ENCODE measurements at places on chromosomes 13 and 19.
A peak's percentile ranks its signal among the peaks of the same experiment; 100 is the strongest.

DNA sequence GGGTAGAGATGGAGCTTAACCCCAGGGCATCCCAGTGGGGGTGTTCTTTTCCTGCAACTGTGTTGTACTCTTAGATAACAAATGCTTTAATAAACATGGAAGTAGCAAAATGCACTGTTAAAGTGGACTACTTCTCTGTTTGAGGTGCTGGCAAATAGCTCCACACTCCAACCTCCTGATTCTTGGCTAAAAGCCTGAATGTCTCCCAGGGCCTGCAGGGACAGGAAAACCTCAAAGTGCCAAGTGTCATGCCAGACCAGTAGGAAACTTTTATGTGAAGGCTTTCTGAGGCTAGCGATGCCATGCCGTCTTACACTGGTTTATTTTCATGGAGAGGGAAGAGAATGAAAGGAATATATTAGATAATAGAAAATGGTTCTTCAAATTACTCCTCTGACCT lies 6.8 kb downstream of the FREM2 start:
- no peak for DNase-seq

DNA sequence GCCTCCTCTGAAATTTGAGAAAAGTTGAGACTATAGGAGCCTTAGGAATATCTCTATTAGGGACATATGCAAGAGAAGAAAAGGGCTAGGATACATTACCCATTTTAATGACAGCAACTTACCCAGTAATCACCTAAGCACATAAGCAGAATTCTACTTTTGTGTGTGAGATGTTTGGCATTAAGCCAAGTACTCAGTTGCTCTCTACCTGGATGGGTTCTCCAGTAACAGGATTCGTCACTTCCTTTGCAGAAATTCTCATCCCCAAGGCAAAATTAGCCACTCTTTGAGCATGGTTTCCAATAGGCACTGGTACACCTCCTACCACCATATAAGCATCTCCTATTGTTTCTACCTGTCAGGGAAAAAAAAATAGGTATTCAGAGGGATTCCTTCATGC lies 95.1 kb downstream of the C13orf42 start:
- DNase-seq: no peak

DNA sequence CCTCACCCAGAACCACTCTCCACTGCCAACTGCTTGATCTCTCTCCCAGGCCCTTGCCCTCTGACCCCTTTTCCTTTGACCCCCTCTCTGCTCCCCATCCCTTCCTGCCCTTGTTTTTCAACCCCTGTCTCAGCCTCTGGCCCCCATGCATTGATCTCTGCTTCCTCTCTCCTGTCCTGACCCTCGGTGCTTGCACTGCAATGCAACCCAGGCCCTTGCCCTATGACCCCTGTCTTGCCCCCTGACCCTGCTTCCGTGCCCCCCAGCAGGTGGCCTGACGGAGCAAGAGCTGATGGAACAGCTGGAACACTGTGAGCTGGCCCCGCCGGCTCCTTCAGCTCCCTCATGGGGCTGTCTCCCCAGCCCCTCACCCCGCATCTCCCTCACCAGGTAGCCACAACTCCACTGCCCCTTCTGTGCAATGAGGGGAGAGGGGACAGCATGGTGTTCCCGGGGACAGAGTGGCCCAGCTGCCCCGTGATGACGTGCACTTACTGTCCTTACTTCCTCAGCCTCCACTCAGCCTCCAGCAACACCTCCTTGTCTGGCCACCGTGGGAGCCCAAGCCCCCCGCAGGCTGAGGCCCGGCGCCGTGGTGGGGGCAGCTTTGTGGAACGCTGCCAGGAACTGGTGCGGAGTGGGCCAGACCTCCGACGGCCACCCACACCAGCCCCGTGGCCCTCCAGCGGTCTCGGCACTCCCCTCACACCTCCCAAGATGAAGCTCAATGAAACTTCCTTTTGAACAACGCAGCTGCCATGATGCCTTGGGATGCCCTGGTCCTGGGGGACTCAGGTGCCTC lies 10.5 kb upstream of the LTBP4 start:
- DNase-seq: no peak

DNA sequence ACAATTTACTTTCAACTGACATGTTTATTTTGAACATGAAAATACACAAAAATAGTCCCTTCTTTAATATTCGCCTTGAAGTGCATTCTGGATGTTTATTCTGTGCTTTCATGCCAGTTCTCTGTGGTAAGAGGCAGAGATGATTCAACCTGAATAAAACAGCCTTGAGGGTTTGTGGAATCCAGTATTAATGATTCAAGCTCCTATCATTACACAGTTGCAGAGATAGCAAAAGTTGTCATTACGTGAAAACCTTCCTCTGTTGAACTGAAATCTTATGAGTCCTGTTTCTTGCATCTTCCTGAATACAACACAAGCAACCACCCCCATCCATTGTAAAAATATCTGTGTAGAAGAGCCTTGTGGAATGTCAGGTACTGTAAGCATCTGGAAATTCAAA lies 142.3 kb upstream of the HTR2A start:
- peak; percentile 70 for DNase-seq

GRCh38 chr13:33129094-33129832 lies 113.0 kb downstream of the KL start:
- no peak for DNase-seq

- DNase-seq: no peak
Observed at GRCh38 chr19:5492635-5493409, 37.6 kb downstream of the ZNRF4 start.

GRCh38 chr13:50990065-50990817 lies 80.7 kb downstream of the RNASEH2B start:
- DNase-seq: no peak

DNA sequence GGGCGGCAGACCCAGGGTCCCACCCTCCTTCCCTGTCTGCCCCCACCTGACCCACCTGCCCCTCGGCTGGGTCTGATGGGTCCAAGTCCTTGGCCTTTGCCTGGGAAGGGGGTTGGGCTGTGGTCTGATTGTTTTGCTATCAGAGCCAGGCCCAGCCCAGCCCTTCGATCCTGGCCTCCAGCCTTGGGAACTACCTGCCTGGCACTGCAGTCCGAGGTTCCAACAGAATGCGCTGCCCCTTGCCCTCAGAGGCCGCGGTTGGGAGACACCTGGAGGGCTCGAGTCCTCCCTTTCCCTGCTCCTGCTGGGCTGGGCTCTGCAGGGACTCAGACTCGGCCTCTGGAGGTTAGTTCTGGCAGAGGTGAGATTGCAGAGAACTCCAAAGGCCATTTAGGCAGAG lies 1.6 kb downstream of the CCL25 start:
- no peak for DNase-seq

GRCh38 chr13:33577007-33577406 lies 240.9 kb upstream of the RFC3 start:
- DNase-seq: no peak

DNA sequence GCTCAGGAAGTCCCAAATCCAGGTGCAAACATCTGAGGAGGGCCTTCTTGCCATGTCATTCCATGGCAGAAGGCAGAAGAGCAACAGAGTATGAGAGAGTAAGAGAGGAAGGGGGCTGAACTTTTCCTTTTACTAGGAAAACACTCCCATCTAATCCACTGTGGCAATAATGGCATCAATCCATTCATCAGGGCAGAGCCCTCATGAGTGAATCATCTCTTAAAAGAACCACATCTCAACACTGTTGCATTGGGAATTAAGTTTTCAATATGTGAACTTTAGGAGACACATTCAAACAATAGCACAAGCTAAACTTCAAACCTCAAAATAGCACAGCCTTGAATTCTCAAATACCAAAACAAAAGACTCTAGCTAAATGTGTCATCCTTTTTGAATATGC lies 264.5 kb downstream of the KCTD12 start:
- DNase-seq: no peak

GRCh38 chr13:50387051-50387581 lies 371.9 kb downstream of the KCNRG start:
- no peak for DNase-seq

GRCh38 chr13:27022571-27023311 lies 148.9 kb downstream of the USP12 start:
- DNase-seq: no peak

GRCh38 chr19:48633148-48634035 lies 3.8 kb downstream of the DBP start:
- DNase-seq: no peak

DNA sequence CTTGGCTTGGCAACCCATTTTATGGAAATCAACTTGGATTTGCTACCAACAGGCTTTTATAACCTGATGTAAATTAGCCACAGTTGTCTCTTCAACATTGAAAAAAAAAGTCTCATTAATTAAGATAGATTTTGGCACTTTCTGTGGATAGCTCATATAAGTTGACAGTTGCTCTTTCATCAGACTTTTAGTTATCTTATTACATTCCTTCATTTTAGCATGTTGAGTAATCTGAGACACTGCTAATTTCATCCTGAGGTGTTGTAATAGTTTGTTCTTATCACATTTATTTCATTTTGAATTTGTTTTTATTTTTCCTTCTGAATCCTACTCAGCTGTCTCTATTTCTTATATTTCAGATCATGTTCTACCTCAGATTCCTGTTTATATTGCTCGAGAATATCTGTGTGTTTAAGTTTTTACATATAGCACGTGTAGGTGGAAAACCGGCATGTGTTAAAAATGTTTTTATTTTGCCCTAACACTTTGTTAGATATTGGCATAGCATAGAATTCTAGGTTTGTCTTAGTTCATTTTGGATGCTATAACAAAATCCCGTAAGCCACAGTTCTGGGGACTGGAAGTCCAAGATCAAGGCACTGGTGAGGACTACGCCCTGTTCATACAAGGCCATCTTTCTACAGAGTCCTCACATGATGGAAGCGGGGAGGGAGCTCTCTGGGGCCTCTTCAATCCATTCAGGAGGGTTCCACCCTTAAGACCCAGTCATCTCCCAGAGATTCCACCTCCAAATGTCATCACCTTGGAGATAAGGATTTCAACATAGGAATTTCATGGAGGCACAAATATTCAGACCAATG lies 239.4 kb downstream of the COL4A1 start:
- DNase-seq: no peak

All from astrocyte of the cerebellum (primary cell).